Calu3 (cell line): ENCODE measurements at places on chromosomes 12 and 14. TPM values are rescaled to one million over a fixed set of nuclear protein-coding genes. Genes with fewer than 3 reads are reported as not detected.
A peak's percentile ranks its signal among the peaks of the same experiment; 100 is the strongest.

The ZDHHC22 gene
- total RNA-seq: not detected in 2 replicates

The CLEC4D gene
- not detected in 2 replicates for total RNA-seq

DNA sequence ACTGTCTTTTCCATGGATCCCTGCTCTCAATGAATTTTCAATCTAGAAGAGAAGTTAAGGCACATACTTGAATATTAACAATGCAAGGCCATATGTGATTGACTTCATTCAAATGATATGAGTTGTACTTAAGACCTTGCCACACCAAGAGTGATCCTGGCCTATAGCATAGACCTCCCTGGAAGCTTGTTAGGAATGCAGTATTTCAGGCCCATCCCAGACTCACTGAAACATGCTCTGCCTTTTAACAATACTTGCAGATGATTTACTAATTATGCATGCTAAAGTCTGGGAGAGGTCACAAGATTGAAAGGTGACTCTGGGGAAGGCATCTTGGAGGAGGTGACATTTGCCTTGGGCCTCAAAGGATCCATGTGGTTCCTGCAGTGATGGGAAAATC lies 43.2 kb downstream of the RFX4 start:
- H3K4me1 ChIP-seq: peaks cover 59% of the 10 kb centered on the region
- DNase-seq: peak; percentile 43
- no peak overlapping the region for H3K4me3 ChIP-seq

GRCh38 chr12:92943482-92944250 lies 14.6 kb upstream of the EEA1 start:
- no peak overlapping the region for H3K4me3 ChIP-seq
- H3K4me1 ChIP-seq: peaks cover 15% of the 10 kb centered on the region
- no peaks in the 10 kb centered on the region for H3K36me3 ChIP-seq
- DNase-seq: no peak
- H3K27ac ChIP-seq: no peak overlapping the region
- H3K27me3 ChIP-seq: no peaks in the 10 kb centered on the region
